A549 treated with CORT108297 at 1 μM for 4 hours (cell line): ENCODE measurements at places on chromosomes 7 and 10. TPM values are rescaled to one million over a fixed set of nuclear protein-coding genes. Genes with fewer than 3 reads are reported as not detected.

The METTL27 gene
- 6.9 to 12.4 TPM (median 11.5 TPM) in 5 replicates for total RNA-seq

The LRRN3 gene
- 0.03 to 0.09 TPM (median 0.05 TPM) in 4 of 5 replicates, not detected in the other for total RNA-seq

The AGR2 gene
- total RNA-seq = 93.9 to 174 TPM (median 142 TPM) in 5 replicates

The CTTNBP2 gene
- total RNA-seq = 0.21 to 0.92 TPM (median 0.41 TPM) in 5 replicates
